CD4-positive, alpha-beta T cell treated with Interleukin-12 subunit alpha and Interleukin-12 subunit beta, for 1 hour (primary cell): ENCODE measurements at places on chromosomes 7 and 10.

DNA sequence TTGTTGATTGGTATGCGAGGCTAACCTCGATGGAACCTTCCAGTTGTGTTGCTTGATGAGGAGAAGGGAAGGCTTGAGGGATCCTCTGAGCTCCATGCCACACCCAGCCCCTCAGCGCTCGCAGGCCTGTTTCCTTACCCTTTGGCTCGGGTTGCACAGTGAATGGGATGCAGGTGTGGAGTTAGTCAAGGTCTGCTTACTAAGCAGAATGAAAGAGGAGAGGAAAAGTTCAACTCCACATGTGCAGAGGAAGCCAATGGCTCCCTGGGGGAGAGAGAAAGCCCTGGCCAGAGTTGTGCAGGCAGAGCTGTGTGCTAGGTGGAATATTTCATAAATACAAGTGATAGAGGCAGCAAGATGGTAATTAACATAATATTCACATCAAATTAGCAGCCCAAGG lies 85.5 kb downstream of the JCAD start:
- DNase-seq: no peak

DNA sequence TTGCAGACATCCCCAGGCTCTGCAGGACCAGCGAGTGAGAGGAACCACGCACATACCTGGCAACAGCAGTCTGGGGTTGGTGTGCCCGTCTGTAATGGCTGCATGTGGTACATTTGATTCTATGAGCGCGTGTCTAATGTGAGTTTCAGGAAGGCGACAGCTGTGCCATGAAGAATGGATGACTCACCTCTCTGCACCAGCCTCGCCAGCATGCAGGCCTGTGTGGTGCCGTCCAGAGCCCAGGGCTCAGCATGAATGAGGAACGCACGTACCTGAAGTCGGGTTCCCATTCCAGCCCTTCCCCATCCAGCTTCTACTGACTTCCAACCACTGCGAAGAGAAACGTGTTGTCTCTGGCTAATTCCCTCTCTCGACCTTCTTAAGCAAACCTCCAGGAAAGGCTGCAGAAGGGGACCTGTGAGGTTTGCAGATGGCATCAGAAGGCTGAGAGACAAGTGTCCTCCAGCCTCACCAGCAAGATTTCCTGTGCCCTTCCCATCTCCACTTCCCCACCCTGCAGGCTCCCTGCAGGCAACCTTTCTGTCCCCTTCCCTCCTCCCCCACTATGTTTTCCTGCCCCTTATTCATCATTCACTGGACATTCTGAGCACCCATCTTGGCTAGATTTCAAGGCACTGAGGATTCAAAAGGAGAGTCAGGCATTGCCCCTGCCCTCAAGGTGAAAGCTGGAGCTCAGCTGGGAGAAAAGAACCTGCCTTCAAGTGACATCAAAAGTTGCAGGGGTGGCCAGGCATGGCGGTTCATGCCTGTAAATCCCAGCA lies 54.3 kb downstream of the ASB13 start:
- no peak for DNase-seq

GRCh38 chr10:50063100-50063499 lies 4.7 kb upstream of the WASHC2A start:
- DNase-seq: no peak

GRCh38 chr7:41164440-41164839 lies 538.5 kb downstream of the INHBA start:
- DNase-seq: no peak

GRCh38 chr10:20685462-20685861 lies 211.6 kb downstream of the NEBL start:
- no peak for DNase-seq

GRCh38 chr10:87038786-87039185 lies 18.7 kb downstream of the FAM25A start:
- DNase-seq: no peak

DNA sequence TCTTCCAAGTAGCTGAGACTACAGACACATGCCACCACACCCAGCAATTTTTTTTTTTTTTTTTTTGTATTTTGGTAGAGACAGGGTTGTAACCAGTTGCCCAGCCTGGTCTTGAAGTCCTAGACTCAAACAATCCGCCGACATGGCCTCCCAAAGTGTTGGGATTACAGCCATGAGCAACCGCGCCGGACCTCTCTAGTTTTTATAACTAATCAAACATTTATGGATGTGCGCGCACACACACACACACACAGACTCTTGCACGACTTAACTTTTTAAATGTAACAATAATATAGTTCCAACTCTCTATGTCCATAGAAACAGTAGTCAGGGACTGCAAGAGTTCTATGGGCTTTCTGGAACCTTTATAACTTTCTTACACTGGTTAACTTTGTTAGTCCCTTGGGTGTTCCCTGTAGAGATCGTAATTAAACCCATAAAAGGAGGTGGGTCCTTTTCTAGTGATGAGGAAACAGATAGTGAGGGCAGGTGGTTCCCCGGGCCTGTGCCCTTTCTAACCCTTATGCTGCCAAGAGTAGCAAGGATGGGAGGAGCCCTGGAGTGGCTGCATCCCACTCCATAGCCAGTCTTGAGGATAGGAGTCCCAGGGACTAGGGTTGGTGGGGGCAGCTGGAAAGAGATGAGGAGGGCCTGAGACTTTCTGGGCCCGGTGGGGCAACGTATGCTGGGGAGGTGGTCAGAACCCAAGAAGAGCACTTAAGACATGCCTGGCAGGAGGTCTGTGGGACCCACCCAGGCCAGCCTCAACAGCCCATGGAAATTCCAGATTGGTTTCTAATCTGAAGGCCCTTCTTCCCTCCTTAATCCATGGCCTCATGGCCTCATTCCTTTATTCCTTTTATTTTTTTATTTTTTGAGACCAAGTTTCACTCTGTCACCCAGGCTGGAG lies 8.6 kb downstream of the MARVELD1 start:
- DNase-seq: no peak

GRCh38 chr10:29372920-29373319 lies 84.0 kb downstream of the LYZL1 start:
- no peak for DNase-seq

GRCh38 chr7:71429083-71429482 lies 297.1 kb downstream of the GALNT17 start:
- DNase-seq: no peak

DNA sequence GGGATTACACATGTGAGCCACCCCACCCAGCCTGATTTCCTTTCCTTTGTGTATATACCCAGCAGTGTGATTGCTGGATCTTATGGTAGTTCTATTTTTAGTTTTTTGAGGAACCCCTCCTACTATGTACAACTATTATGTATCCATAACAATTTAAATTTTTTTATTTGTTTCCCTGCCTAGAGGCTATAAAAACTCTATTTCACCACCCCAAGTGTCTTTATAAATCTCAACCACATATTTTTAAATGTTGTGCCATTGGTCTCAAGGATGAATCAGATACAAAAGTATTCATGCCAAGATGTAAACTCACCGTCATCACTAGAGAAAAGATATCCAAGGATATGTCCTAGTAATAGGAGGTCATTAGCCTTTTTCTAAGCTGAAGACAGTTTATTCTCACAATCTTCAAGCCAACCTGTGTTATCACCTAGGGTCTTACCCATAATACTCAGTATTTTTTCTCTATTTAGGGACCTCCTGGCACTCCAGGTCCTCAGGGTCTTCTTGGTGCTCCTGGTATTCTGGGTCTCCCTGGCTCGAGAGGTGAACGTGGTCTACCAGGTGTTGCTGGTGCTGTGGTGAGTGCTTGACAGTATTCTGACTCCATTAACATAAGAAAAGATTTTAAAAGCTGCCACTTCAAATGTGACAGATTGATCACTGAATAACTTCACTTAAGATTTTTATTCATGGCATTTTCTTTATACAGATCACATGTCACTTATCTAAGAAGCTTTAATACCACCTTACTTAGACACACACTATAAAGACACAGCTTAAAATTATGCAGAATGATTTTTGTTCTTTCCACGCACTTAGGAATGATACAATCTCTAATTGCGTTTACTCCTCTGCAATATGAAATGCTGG lies 29.4 kb downstream of the COL1A2 start:
- DNase-seq: no peak

- no peak for DNase-seq
Measured at GRCh38 chr10:8336629-8337331, 282.3 kb downstream of the GATA3 start.

DNA sequence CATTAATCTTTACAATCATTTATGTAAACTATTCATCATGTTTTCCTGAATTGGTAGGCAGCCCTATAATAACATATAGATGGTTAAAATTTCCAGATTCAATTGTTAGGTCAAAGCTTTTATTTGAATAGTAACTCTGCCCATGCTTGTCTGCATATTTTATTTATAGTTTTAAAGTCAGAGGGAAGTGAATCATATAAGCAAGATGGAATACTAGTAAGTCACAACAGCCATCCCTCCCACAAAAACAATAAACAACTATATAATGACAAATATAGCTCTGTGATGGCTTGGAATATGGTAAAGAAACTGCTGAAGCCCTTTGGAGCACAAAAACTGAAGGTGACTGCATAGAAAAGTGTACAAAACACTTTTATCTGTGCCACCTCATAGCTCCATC lies 156.3 kb upstream of the TMEM106B start:
- no peak for DNase-seq

DNA sequence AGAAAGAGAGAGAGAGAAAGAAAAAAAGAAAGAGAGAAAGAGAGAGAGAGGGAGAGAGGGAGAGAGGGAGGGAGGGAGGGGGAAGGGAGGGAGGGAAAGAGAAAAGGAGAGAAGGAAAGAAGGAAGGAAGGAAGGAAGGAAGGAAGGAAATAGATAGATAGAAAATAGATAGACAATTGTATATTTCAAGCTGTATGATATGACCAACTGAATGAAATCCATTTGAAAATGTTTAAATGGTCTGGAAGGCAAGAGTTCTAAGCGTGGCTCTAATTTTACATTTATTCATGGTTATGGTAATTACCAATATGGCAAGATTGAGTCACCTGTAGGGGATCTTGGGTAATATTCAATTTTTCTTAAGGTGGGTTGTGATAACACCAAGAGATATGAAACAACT lies 24.4 kb upstream of the CTAGE4 start:
- DNase-seq: no peak

- no peak for DNase-seq
Measured at GRCh38 chr7:39721919-39722597, 98.7 kb downstream of the RALA start.

DNA sequence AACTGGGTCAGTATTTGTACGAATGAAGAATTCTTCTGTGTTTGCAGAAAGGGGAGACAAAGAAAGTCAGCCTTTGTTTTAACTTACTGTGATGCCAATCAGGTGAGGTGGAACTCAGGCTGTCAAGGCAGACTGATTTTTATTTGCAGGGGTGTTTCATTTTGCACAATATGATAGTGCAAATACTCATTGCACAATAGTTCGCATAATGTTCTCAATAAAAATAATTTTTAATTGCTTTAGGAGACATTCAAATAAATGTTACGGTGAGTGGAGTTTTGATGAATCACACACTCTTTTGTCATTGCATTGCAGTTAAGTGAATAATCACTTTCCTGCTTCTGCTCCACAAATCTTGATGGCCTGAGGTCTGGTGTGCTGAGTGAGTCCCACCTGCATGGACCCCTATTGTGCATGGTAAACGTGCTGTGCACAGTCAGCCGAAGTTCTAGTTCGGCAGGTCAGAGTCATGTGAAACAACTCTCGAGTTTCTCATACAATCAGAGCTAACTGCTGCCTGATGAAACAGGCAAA lies 141.3 kb upstream of the FZD8 start:
- no peak for DNase-seq

GRCh38 chr7:7672545-7673239 lies 32.1 kb downstream of the UMAD1 start:
- no peak for DNase-seq

DNA sequence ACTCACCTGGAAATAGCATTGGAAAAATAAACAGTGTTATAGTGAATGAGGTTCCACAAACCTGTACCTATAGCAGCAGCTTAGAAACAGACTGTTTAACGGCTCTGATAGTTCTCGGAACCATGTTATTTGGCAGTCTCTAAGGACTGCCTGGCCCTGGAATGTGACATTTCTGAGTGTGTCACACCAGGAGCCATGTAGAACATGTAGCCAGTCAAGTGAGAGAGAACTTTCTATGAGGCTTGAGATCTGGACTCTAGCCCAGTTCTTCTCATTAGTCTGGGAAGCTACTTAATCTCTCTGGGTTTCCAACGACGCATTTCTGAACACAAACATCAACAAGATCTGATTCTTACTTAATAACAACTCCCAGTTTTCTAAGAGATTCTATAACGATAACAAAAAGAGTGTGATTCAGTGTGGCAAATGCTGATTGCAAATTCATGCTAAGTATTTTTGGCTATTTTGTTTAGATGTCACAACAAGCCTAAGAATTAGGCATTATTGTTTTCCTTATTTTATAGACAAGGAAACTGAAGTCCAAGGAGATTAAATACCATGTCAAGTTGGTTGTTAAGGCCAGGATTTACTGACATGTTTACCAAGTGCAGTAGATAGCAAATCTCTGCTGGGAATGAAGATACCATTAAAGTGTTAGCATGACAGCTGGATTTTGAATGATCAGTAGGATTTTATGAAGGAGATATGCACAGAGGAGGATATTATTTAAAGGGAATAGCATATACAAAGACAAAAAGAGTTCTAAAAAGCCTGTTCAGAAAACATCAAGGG lies 47.2 kb downstream of the APBB1IP start:
- no peak for DNase-seq

GRCh38 chr7:9231630-9232121 lies 798.3 kb downstream of the NXPH1 start:
- no peak for DNase-seq

DNA sequence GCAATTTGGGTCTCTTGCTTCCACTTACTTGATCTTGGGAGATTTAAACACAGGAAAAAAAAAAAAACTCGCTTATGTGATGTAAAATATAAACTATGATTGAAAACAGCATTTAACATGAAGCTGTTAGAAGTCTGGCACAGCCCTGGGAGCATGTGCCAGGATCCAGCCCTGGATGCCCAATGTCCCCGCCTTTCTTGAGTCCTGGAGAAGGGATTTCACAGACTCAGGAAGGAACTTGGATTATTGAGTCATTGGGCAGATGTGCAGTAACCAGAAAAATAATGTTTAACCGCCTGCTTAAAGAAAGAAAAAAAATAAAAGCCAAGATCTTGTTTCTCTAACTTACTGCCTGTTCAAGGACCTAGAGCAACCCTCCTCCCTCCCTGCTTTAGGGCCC lies 3.7 kb upstream of the JCAD start:
- no peak for DNase-seq

DNA sequence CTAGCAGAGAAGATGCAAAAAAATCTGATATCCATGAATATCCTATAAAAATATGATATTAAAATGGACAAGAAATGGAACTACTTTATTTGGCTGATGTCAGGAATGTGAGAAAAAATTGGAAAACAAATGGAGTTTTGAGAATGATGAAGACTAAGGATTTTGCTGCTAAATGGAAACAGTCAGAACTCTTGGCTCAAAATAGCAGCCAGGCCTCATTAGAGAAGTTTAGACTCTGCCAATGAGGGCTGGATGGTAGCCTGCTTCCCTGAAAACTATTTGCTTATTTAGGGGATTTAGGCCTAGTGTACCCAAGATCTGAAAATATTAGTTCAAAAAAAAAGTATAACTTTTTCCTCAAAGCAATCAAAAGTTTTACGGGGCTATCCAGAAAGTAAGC lies 458.5 kb downstream of the TFEC start:
- no peak for DNase-seq

- DNase-seq: no peak
Measured at GRCh38 chr7:80830584-80831285, 88.1 kb downstream of the SEMA3C start.
